Activated CD8-positive, alpha-beta memory T cell treated with anti-CD3 and anti-CD28 coated beads for 1 hour (primary cell): ENCODE measurements at places on chromosomes 1 and 21.

- peak; percentile 58 for DNase-seq
Measured at GRCh38 chr1:206581571-206581981, 30.7 kb downstream of the EIF2D start.

DNA sequence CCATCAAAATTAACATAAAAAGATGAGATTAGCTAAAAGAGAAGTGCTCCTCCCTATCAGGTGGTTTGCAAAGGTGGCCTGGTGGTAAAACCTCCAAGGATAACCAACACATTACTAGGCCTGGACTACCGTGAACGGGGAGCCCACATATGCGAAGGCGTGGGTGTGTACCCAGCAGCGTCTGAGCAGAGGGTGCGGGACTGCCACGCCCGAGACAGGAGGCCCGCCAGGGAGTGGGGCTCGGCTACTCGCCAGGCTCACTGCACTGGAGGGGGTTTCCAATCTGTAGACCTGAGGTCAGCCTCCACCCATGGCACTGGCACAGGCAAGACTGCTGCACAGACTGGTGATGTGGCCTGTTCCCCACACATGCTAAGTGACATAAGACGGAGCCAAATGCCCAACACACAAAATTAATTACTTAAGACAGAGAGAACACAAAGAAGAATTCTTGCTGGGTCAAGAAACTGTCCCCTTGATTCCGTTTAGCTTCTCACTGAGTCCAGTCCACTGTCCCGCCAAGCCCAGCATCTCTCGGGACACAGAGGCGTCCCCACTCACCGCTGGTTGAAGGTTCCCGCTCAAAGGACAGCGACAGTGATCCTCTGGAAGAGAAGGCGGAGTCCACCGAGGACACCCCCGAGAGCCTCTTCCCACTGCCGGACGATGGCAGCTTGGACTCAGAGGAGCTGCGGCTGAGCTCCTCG is 23.4 kb downstream of the RIPK4 start:
- DNase-seq, result no peak

DNA sequence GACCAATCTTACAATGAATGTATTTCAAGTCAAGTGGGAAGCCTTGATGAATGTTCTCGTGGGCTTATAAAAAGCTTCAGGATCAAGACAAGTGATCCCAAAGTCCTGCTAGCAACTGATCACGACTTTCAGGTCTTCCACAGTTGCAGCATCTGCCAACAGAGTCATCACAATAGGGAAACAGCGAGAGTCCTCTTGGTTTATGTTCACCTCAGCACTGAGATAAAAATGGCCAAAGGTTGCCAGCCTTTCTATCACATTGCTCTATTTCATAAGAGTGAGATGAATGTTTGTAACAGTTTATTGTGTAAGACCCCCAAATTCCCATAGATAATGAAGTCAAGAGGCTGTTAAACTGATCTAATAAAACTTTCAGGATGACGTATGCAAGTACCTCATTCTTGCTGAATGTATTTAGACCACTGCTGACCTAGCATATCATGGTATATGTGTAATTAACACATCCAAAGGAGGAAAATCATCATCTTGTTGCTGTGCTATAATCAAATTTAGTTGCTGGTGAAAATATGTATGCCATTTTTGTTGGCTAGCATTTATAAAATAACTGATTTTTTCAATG is 150.6 kb downstream of the TGFBR3 start:
- DNase-seq, result no peak

DNA sequence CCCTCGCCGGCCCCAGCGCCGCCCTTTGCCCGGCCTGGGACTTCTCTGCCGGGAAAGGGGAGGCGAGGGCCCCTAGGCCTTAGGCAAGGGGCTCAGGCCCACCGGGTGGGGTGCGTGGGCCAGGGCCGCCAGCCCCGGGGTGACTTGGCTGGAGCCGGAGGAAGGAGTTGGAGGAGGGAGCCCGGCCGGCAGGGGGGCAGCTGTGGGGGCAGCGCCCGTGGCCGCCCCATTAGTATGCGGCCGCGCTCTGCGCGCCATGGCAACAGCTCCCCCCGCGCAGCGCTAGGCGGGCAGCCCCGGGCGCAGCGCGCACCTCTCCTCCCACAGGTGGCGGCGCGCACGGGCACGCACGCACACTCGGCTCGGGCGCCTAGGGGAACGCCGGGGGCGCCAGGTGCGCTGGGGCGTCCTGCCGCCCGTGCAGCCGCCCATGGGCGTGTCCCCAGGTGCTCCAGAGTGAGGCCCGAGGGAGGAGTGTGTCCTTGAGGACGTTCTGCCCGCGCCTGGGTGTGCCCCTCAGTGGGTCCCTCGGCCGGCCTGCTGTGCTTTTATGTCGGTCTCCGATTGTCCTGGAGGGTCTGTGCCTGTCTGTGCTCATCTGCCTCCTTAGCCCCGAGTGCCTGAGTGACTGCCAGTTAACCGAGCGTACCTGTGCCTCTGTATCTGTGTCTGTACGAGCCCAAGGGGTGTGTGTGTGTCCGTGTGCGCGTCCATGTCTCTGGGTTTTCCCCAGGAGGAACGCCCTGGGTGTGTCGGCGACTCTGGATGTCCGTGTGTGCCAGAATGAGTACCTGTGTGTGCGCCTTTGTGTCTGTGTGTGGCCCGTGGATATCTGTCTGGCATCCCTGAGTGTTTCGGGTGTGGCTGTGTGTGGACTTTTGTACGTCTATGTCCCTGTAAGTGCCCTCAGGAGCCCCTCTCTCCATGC is 38.2 kb upstream of the WASF2 start:
- peak; percentile 10 for DNase-seq

DNA sequence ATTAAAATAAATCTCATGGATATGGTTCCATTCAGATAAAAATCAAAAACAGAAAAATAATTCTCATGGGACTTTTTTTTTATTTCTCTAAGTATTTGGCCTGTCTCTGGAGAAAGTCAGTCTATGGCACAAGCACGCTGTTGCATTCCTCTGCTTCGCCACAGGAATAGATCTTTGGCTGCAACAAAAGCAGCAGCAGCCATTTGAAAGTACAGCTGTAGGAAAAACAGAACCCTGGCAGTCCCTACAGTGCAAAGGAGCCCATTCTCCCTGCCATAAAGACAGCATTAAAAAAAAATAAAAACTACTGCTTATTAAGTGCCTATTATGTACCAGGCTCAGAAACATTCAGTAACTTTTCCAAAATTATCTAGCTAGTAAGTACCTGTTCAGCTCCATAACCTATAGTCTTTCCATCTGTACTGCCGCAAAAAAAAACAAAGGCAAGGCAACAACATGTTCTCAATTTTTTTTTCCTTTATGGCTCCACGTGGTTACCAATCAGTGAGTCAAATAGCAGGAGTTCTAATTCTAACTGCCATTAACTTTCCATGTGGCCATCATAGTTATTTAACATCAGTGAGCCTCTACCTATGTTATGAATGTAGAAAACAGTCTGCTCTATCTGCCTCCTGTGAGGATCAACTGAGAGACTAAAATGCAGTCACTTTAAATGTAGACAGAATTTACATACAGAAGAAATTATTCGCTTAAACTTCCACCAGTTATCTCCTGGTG is 22.7 kb downstream of the SLC35D1 start:
- no peak for DNase-seq

DNA sequence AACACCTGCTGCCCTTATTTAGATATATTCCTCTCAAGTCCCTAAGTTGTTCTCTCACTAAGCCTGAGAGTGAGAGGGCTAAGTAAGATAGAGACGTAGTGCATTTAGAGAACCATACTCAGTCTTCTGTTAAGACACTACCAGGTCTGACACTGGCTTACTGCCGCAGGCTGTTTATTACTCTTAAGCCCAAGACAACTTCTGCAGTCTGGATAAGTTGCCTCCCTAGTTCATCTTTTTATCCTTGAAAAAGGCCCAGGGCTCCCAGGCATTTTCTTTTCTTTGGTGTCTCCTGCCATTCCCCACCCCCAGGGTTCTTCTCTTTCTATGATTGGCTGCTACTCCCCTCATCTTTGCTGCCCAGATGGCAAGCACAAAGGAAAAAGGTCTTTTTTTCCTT is 38.7 kb downstream of the CACHD1 start:
- no peak for DNase-seq

DNA sequence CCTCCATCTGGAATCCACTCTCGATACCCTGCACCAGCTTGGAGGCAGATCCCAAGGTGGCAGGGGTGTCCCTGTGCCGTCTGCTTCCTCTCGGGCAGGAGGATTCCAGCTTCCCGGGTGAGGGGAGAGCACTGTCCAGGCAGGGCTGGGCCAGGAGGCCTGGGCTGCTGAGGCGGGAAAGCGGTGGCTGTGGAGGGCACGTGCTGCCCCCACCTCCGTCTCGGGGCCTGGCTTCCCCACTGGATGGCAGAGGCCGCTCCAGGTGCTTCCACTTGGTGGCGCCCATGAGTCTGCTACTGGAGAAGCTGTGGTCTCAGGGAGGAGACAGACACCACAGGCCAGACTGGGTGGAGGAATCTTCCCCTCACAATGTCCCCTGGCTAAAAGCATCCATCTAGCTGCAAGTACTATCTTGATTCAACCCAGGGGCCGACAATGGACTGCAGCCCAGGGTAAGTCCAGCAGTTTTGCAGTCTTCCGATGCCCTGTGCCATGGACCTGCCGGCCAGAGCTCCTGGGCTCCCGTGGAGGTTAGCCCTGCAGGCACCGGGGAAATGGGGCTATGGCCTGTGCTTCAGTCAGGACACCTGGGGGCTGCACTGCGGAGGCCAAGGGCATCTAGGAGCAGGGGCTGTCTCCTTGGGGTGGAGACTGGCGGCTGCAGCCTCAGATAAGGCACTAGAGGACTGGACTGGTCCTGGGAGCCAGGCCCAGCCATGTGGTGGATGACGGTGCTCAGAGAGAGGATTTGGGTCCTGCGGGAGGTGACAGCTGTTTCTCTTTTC is 41.3 kb upstream of the EIF4G3 start:
- DNase-seq, result no peak

DNA sequence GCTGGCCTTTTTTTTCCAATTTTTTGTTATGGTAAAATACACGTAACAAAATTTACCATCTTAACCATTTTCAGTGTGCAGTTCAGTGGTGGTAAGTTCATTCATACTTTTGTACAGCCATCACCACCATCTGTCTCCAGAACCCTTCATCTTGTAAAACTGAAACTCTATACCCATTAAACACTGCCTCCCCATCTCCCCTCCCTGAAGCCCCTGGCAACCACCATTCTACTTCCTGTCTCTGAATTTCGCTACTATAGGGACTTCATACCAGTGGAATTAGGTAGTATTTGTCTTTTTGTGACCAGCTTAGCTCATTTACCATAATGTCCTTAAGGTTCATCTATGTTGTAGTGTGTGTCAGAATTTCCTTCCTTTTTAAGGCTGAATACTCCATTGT is 8.7 kb downstream of the PKNOX1 start:
- no peak for DNase-seq

GRCh38 chr1:203304919-203305808 is at the start of gene BTG2:
BTG2 (plus strand) TSS chr1:203305519; CDS start chr1:203305607, 88 bp downstream.
- peak; percentile 87 for DNase-seq

DNA sequence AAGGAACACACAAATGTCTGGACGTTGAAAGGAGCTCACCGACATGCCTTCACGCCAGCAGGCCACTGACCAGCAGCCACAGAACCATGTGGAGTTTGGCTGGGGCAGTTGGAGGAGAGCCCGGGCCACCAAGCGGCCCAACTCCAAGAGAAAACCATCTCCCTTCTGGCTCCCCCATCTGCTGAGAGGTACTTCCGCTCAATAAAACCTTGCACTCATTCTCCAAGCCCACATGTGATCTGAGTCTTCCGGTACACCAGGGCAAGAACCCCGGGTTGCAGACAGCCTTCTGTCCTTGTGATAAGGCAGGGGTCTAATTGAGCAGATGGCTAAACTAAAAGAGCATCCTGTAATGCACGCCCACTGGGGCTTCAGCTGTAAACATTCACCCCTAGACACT is 24.4 kb downstream of the RGS4 start:
- no peak for DNase-seq

- no peak for DNase-seq
Measured at GRCh38 chr1:91712393-91712792, 173.6 kb downstream of the TGFBR3 start.

DNA sequence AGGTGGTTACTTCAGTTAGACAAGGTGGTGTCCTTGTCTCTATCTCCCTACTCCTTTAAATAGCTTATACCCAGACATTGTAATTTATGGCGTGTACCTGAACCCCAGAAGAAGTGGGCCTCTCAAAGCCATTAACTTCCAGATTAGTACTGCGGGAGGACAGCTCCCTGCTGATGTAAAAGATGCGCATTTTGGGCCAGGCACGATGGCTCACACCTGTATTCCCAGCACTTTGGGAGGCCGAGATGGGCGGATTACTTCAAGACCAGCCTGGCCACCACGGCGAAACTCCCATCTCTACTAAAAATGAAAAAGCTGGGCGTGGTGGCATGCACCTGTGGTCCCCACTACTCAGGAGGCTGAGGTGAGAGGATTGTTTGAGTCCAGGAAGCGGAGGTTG is 15.0 kb upstream of the PLEKHM2 start:
- DNase-seq, result no peak

GRCh38 chr1:65393347-65393746 is 27.1 kb upstream of the LEPR start:
- no peak for DNase-seq

GRCh38 chr1:199122085-199122484 is 483.2 kb downstream of the PTPRC start:
- DNase-seq, result no peak

DNA sequence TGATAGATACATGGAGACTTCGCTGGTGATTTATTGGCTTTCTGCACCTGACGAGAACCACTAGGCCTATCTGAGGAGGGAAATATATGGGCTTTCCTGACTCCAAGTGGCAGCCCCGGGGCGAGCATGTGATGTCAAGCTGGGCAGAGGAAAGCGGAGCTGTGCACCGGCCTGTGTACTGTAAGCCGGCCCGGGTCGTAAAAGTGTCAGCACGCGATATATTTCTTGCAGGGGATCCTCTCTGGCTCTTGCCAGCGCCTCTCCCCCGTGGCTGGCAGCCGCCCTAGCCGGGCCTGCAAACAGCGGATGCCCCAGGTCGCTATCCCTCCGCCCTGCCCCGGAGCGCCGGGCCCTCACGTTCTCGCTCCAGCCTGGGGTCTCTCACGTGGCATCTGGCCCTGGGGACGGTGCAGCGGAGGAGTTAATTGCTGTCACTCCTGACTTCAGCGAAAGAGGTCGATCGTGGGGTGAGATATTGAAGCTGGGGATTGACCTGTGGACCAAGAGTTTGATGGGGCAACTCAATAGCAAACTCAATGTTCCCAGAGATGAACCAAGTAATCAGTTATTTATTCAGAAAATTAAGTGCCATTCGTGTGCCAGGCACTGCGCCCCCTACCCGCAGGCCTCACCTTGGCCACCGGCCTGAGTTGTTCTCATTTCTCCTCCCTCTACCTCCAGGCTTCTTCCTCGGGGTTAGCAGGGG is 41.0 kb upstream of the HAO2 start:
- peak; percentile 11 for DNase-seq

- no peak for DNase-seq
Measured at GRCh38 chr1:170252851-170253579, 107.3 kb downstream of the NTMT2 start.

GRCh38 chr1:41341772-41342562 is 19.3 kb upstream of the FOXO6 start:
- no peak for DNase-seq

- DNase-seq, result no peak
Measured at GRCh38 chr1:202130816-202131522, 8.3 kb downstream of the GPR37L1 start.
